Esophagus squamous epithelium (tissue), 5 donors: ENCODE measurements at places on chromosomes 3 and 15.

GRCh38 chr15:43187544-43188155 is 2.4 kb downstream of the CCNDBP1 start:
- DNase-seq: no peak
- H3K4me1 ChIP-seq: no peaks in the 10 kb centered on the region
- H3K27me3 ChIP-seq: no peaks in the 10 kb centered on the region
- no peak overlapping the region for H3K4me3 ChIP-seq
- peaks cover 5% of the 10 kb centered on the region for H3K36me3 ChIP-seq

- no peaks in the 10 kb centered on the region for H3K27me3 ChIP-seq
- no peaks in the 10 kb centered on the region for H3K36me3 ChIP-seq
- no peak overlapping the region for H3K27ac ChIP-seq
Observed at GRCh38 chr15:80478075-80478474, 73.9 kb downstream of the ARNT2 start.

DNA sequence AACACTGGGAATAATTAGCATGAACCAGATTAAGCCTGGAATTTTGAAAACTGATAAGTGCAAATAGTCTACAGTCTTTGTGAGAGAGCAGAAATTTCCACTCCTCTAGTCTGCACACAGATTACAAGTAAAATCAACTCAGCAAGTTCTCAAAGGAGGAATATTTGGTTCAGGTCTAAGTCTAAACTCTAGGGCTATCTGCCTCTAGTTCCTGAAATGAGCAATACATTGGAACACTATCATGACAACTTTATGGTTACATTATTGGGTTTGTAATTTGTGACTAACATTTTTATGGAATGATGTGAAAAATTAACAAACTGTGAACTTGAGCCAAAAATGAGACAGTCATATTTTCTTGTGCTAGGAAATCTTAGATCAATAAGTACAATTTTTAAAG is 30.8 kb upstream of the ADGRG7 start:
- no peak for DNase-seq
- H3K4me1 ChIP-seq: no peaks in the 10 kb centered on the region
- H3K4me3 ChIP-seq: no peak overlapping the region
- no peaks in the 10 kb centered on the region for H3K27me3 ChIP-seq
- H3K27ac ChIP-seq: no peak overlapping the region

DNA sequence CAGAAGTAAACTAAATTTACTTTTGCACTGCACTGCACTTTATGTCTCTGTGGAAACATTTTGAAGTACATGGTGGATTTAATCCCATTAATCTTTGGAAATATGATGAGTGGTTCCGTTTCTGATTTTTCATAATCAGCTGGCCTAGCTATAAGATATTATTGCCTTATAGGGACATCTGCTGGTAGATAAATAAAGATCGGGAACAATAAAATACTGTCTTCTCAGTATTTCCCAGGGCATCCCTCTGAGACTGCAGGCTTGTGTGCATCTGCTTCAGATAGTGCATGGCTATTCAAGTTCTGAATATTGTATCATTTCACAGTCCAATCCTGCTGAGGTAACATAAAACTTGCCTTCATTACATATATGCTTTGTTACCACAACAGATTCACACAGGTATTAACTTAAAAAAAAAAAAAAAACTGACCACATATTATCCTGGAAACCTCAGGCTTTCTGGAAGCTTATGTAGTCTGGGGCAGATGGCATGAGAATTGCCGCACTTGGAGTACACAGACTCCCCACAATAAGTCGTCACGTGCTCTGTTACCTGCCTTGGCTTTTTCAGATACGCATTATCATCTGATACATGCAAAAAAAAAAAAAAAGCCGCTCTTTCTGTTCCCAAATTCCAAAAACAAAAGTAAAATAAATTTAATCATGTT is 330.8 kb upstream of the AGTR1 start:
- H3K27me3 ChIP-seq: no peaks in the 10 kb centered on the region
- no peak overlapping the region for H3K27ac ChIP-seq
- H3K4me3 ChIP-seq: no peak overlapping the region
- H3K4me1 ChIP-seq: no peaks in the 10 kb centered on the region
- no peaks in the 10 kb centered on the region for H3K36me3 ChIP-seq
